NCI-H1105 treated with DMSO at 0.1 percent for 48 hours (cell line): ENCODE measurements at places on chromosomes 4 and X.

- no peak for DNase-seq
These were observed 206.6 kb upstream of the GYPA start for GRCh38 chr4:144347121-144347520.

DNA sequence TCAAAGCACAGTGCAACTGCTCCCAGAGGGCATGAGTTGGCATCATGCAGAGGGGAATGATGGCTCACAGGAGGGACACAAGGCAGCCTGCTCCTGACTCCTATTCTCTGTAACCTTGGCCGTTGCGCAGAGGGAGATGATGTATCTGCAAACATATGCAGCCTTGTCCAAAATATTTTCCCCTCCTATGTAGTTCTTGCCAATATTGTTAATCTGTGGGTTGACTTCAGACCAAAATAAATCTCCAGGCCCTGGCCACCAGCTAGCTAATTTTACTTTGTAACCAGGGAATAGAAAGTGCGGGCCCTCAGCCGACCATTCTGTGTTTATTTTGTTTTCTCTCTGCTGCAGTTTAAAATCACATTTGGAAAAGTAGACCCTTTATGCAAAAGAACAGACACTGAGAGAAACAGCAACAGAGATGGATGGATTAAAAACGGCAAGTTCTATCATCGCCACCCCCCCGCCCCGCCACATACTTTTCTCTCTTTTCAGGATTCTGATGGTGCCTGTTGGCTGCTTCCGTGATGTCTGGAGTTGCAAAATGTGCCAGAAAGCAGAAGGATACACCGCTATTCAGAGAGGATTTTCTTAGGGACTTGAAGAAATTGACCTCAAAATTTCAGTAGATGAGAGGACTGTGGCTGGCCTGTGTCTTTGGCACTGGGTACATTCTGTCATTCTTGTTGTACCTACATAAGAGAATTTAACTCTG lies 185.3 kb upstream of the BCOR start:
- DNase-seq, result no peak

- DNase-seq, result no peak
These were observed 52.4 kb upstream of the HPSE start for GRCh38 chr4:83387012-83387411.

DNA sequence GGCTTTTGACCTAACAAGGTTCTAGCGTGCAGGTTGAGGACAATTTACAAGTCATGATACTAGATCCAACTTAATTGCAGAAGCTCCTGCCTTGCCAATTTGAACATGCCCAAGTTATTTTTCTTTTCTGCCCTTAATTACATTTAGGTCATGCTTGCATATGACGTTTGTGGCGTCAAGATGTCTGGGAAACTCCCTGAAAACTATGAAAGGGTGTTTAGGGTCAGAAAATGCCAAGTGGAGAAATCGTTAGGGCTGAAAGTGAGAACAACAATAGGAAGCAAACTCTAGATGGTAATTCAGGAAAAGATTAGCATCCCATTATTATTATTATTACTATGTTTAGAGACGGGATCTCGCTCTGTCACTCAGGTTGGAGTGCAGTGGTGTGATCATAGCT lies 38.2 kb upstream of the PLAC8 start:
- DNase-seq, result no peak

- no peak for DNase-seq
These were observed 623.8 kb upstream of the LCORL start for GRCh38 chr4:18645351-18645750.

DNA sequence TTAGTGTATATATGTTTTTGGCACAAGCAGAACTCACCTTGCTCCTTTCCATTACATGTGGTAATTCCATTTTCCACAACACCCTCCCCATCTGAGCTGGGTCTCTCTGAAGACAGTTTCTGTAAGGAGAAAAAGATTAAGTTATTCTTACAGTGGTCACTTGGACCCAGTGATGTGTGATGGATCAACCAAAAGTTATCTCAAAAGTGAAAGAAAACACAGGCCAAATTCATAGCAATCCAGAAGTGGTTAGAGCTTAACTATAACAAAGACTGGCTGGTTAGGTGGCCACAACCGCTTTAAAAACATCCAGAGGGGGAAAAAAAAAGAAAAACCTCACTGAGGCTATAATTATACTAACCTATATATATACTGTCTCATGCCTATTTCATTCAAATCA lies 123.7 kb downstream of the AFAP1 start:
- DNase-seq, result no peak

DNA sequence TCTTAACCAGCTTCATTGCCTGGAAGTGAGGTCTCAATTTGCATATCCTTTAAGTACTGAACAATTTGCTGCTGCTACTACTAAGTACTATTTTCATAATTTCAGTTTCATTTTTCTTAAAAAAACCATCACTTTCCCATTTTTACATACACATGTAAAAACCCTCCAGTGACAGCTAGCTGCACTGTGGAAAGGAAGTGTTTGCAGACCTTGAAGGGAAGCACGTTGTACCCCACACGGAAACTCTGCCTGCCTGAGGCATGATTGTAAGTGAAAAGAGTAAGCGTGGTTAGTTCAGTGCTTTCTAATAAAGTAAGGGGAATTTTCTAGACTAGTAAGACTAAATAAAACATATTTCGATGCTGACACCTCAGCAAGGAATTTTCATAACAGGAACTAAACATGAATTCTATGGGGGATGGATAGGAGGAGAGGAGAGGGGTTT lies 103.6 kb downstream of the RAPGEF2 start:
- DNase-seq, result no peak

DNA sequence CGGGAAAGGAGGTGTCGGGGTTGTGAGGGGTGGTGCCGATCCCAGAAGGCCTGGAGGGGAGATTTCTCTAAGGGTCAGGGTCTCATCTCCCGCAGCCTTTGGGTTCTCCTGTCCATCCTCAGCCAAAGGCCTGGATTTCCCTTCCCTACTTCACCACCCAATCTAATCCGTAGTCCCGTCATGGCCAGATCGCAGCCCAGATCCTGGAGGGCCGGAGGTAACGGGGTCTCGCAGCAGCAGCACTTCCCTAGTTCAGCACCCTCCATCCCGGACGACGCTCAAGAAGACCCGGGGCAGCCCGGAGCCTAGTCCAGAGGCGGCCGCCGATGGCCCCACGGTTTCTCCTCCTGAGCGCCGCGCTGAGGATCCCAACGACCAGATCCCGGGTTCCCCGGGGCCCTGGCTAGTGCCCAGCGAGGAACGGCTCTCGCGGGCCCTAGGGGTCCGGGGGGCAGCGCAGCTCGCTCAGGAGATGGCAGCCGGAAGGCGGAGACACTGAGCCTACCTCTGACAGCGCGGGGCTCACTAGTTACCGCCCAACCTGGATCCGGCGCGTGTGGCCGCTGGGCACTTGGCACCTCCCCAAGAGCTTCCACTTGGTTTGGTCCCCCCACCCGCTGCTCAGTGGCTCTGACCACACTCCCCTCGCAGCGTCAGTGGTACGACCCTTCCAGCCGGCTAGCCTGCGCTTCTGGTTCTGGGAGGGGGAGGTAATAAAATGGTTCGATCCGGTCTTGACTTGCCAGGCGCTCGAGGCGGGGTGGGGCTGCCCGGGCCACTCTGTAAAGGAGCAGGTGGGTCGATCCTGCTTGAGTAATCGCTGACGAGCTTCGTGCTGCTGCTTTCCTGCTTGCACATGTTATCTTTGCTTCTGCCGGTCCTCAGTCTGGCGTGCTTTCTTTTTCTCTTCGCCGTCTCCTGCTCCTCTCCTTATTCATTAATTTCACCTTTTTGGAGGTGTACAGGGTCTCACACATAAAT lies 3.6 kb downstream of the MAGIX start:
- DNase-seq, result peak; percentile 90

DNA sequence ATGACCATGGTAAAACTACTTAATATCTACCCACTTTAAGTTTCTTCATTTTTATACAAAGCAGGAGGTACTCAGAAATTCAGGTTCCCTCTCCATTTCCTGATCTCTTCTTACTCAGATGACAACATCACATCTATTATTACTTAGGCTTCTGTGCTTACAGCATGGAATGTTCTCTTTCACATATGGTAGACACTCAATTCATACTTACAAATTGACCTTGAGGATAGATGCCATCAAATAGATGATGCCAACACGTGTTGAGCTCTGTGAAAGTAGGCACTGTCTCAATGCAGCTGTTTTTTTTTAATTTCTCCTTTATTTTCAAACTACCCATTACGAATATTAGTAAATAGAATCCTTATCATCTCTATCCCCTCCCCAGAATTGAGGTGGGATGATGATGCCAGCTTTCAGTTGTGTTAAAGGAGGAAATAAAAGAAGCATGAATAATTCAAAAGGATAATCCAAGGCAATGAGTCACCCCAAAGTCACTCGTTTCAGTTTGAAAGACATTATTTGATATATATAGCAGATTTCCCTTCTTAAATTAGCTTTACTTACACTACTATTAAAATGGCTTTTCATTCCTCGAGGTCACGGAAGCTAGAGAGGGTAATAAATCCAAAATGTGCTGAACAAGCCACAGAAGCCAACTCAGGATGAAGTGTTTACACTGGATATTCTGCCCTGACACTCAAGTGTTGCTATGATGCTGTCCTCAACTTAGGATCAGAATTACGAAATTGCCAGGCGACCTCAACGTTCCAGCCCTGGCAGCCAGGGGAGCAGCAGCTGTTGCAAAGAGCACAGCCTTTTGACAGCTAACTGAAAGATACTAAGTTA lies 124.2 kb upstream of the EOLA2 start:
- peak; percentile 64 for DNase-seq

DNA sequence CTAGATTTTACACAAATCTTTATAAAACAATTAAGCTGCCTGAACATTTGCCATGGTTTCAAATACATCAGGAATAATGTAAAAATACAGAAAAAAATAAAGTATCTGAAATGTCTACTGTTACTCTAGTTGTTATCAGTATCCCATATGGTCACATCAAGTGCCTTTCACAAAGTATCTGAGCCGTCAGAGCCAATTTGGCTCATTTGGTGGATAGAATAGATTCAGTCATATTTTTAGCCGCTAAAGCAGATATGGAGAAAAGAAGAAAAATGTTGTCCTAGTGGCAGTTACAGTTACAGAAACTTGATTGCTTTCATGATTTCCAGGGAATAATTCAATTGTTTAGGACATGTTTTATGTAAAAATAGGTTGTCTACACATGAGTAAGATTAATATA lies 641.1 kb downstream of the RAPGEF2 start:
- no peak for DNase-seq

- DNase-seq, result no peak
These were observed 275.2 kb upstream of the EDA2R start for GRCh38 chrX:66914080-66914479.

GRCh38 chr4:7516096-7516772 lies 81.5 kb upstream of the PSAPL1 start:
- no peak for DNase-seq

DNA sequence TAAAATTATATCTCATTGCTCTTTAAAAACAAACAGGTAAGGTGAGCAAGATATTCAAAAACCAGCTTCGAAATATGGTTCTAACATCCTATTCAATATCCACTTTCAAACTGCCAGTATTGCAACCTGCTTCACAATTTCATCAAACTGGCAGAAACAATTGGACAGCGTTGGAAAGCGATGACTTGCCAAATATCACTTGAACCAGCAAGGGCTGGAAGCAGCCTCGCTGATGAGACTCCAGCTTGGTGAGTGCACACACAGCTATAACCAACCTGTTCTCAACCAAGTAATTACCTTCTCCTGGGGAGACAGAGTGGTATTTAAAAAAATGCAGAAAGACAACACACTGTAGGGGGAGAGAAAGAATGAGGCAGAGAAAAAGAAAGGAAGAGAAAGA lies 155.8 kb upstream of the RAI2 start:
- DNase-seq, result peak; percentile 81

GRCh38 chr4:124631760-124632159 lies 80.8 kb downstream of the ANKRD50 start:
- DNase-seq, result no peak

DNA sequence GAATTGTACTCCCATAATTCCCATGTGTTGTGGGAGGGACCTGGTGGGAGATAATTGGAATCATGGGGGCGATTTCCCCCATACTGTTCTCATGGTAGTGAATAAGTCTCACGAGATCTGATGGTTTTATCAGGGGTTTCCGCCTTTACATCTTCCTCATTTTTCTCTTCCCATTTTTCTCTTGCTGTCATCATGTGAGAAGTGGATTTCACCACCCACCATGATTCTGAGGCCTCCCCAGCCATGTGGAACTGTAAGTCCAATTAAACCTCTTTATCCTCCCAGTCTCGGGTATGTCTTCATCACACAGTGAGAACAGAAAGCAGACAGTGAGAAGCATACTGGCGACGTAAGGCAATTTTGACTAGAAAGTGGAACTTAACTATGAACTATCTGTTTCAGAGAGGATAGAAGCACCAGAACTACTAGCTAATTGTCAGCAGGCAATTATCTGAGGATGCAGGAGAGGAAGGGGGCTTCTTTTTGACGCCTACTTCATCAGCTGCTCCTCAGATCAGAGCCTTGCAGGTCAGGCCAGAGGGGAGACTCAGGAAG lies 8.5 kb upstream of the GPR50 start:
- DNase-seq, result no peak

DNA sequence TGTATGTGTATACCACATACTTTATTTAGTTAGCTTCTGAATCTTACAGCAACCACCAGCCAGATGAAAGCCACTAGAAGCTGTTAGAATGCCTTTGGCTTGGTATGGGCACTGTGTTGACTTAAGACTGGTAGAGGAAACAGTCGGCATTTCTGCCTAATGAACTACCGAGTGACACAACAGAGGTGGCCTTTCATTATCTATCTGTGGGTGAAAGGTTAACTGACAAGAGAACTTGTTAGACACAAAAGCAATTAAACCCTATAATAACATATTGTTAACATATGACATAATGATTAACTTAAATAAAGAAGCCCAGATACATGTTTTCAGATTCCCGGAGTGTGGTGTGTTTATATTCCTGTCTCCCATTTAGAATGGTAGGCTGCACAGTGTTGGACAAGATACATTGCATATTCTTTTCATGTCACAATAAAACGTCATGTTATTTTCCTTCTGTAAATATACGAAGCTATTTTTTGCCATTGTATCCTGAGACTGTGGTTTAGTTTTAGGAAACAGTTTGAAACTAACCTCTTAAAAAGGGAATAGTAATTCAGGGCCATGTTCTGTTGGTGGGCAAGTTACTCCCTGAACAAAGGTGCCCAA lies 181.5 kb downstream of the SLIT2 start:
- DNase-seq, result no peak

GRCh38 chr4:70925418-70925817 lies 23.2 kb downstream of the MOB1B start:
- no peak for DNase-seq

GRCh38 chr4:112954286-112954685 lies 95.2 kb upstream of the ANK2 start:
- no peak for DNase-seq

DNA sequence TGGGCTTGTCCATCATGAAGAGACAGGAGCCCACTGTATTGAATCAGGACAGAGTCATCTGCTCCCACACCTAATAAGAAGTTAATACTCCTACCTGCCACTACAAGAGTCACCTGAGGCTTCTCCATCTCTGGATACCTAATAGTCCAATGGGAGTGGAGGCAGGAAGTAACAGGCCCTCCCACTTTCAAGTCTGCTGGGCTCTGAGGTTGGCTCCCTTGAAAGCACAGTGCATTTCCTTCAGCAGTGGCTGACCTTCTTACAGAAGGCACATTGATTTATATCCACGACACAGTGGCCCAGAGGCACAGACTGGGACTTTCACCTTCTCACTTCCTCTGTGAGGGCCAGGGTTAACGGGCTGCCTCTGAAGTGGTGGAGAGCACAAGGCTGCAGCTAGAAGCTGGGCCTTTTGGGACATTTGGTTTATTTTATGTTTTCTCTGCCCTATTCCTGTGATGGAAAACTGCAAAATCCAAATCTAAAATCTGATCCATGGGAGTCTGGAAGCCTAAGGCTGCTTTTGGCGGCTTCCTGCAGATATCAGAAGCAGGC lies 38.1 kb downstream of the FRG2 start:
- DNase-seq, result no peak

GRCh38 chrX:38103857-38104812 lies 97.8 kb downstream of the SYTL5 start:
- DNase-seq, result no peak
